ENCODE measurements at places on chromosomes 1 and 21.

DNA sequence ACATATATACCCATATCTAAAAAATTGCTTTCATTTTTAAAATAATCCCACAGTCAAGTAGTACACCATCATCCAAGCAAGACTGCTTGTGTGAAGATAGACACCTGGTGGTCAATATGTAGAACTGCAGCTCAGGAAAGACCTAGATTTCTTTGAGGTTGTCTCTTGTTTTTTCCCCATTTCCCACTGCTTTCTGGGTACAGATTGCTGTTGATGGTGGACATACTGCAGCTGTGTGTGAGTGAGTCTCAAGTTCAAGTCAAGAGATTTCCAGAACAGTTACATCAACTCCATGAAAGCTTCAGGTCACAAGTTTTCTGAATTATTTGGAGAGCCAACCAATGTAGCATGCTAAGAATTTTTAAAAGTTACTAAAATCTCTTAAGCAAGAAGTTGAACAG lies 306.4 kb downstream of the DUSP10 start:
- peak; percentile 33 for DNase-seq

DNA sequence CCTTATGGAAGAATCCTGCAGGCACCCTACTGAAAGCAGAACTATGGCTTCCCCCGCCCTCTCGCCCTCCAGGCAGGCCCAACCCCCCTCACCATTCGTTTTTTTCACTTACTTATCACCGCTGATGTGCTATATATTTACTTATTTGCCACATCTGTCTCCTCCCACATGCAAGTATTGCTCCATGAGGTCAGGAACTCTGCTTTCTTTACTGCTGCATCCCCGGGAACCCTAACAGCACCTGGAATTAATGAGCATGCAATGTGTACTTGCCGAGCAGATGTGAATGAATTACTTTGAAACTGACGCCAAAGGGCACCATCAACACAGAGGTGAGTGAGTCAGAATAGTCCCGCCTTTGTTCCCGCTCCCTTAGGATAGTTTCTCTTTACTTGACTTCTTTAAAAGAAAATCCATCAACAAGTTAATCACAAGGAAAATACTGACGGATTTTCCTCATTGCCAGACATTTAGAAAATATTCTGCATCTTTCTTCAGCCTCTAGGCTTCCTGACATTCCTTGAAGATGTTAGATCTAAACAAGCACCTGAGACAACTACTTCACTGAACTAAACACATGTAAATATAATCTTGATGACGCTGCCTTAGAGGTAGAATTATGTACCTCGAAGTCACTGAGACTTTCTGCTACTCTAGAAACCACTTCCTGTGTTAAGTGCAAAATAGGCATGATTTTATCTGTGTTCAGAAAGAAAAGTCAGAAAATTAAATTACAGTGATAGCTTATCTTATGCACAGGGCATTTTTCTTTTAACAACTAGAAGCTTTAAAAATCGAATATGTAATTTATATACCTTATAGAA lies 17.5 kb upstream of the RAB4A start:
- DNase-seq = no peak

DNA sequence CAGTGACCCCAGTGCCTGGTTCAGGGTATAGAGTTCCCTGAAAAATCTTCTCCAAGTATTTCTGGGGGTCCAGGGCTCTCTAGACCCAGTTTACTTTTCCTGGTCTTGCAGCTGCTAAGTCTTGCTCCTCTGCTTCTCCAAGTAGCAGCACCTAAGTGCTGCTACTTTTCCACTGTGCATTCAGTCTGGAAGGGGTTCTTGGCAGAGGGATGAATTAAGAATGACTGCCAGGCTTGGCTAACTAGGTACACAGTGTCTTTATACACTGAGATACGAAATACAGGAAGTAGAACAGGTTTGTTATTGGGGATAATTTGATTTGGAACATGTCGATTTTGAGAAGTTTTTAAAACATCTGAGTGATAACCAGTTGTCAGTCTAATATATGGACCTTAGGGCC lies 24.2 kb upstream of the ERICH3 start:
- DNase-seq = no peak

DNA sequence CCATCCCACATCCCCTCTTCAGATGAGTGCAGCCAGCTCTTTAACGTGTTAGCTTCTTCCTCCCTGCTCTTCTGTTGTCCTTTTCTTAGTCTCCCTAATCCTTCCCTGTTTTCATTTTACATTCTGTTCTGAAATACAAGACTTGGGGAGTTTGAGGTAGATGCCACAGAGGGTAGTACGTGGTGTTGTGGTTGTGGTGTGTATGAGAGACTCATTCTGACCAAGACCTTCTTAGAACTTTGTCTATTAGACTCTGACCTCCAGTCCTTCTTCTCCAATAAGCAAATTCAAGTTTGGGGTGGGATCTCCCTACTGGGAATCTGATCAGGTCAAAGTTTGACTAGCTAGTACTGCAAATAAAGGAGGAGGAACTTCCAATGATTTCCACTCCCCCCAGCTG lies 39.5 kb downstream of the CACNA1E start:
- no peak for DNase-seq

GRCh38 chr1:11355559-11356475 lies 82.8 kb downstream of the UBIAD1 start:
- no peak for DNase-seq

GRCh38 chr1:178533121-178533946 lies 20.4 kb downstream of the TEX35 start:
- DNase-seq = no peak

- no peak for DNase-seq
These were observed 55.9 kb downstream of the SLC35F3 start for GRCh38 chr1:233960386-233960785.

DNA sequence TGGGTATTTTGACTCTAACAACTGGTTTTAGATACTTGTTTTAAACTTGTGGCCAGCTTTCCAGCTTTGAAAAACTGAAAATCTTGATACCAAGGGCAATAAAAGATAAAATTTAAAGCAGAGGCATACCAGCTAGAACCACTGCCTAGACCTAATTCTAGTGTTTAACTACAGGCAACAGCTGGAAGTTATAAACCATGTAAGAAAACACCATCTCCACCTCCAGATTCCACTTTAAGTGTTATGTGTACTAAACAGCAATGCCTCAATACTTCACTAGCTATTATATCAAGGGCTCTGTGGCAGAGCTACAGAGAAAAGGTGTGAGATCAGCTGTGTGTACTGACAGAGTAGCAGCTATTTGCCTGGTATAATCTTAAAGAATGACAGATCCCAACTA lies 69.5 kb downstream of the LPAR3 start:
- no peak for DNase-seq

DNA sequence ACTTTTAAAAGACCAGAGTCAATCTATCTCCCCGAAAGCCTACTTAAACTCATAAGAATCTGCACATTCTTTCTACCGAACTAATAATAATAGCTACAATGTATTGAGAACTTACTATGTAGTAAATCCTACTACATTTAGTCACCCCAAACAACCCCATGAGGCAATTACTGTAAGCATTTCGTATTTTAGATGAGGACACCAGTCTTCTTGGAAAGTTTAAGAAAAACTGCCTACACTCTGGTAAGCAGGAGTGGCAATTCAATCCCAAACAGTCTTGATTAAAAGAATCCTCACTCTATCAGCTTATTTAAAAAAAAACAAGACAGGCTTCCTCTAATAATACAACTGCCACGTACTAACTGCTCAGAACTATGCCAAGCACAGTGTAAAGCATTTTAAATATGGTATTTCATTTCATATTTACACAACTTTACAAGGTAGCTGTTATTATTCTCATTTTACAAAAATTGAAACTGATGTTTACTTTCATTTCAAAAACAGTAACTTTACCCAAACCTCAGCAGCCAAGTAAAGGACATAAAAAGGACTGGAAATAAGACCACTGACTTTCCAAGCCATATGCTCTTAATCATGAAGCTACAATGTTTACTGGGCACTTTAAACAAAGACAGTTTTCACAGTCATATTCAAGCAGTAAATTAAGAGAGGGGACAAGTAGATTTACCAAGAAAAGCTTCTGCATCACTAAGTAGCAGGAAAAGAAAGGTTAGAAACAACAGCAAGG lies 13.9 kb downstream of the ARID4B start:
- no peak for DNase-seq

DNA sequence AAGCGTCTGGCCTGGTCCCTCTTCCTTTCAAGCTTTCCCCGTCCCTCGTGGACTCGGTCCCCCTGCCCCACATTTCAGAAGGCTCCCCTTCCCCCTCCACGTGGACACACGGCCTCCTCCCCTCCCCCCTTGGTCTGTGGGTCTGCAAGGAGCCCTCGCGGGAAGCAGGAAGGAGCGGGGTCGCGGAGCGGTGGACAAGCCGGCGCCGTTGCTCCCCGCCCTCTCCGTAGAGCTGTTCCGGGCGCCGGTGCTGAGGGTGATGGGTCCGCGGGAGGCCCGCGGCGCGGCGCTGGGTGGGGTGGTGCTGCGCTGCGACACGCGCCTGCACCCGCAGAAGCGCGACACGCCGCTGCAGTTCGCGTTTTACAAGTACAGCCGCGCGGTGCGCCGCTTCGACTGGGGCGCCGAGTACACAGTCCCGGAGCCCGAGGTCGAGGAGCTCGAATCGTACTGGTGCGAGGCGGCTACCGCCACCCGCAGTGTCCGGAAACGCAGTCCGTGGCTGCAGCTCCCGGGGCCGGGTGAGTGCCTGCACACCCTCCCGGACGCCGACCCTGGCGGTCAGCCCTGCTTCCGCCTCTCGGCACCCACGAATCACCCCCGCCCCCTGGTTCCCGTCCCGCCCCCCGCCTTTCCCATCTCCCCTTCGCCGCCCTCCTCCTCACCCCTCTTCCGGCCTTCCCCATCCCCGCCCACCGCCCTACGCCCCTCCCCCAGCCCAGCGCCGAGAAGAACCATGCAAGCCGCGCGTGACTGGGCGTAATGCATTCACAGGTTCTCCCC lies 5.3 kb downstream of the FCRLB start:
- DNase-seq = peak; percentile 68

DNA sequence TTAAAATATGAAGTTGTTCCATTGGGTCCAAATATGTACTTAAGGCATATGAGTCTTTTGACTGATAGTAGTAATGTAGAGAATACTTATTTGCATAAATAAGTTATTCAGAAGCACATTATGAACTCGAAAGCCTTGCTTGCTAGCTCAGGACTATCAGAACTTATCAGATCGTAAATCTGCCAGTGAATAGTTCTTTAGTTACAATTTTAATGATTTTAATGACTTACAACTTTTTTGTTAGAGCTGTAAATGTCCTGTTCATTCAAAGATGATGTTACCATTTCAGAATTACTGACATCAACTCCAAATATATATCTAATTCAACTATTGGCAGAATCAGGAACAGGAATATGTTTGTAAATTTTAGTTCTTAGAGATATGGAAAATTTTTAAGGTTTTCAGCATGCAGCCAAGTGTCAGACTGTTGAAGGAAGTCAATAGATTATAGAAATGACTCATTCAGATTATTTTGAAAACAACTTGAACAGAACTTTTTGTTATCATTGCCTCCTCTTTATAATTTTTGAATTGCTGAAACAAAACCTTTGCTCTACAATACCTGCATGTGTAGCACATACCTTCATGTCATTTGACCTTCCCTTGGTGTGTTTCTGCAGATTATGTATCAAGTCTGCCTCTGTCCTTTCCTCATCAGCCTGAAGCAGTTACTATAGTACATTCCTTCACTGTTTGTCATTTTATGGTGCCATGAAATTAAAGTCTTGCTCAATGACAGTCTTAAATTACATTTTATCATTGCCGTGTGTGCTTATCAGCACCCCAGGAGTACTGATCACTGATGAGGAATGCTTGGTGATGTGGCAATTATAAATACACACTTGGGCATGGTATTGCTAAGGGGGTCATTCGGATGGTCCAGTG lies 44.9 kb downstream of the LRRC8D start:
- peak; percentile 8 for DNase-seq

DNA sequence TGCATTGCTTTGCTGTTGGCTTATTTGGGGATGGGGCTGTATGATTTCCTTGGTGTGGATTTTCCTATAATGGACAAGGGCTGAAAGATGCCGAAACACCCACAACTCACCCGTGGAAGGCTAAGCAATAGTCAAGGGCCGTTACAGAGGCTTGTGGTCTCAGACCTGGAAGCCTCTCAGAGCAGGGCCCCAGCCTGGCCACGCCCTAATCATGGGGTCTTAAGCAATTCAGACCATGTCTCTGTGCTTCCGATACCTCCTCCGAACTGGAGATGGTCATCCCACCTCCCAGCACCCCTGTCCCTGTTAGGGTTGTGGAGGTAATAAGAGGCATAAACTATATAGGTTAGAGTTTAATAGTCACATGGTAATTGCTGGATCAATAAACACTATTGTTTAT lies 3.4 kb downstream of the ABCG1 start:
- no peak for DNase-seq

GRCh38 chr1:10599194-10599861 lies 124.6 kb downstream of the PEX14 start:
- peak; percentile 81 for DNase-seq

- DNase-seq = no peak
These were observed 61.6 kb upstream of the RUNX3 start for GRCh38 chr1:24991697-24992096.

- DNase-seq = no peak
These were observed 123.9 kb downstream of the LHX4 start for GRCh38 chr1:180353945-180354344.

- no peak for DNase-seq
These were observed 36.7 kb upstream of the APOBEC4 start for GRCh38 chr1:183689762-183690204.

DNA sequence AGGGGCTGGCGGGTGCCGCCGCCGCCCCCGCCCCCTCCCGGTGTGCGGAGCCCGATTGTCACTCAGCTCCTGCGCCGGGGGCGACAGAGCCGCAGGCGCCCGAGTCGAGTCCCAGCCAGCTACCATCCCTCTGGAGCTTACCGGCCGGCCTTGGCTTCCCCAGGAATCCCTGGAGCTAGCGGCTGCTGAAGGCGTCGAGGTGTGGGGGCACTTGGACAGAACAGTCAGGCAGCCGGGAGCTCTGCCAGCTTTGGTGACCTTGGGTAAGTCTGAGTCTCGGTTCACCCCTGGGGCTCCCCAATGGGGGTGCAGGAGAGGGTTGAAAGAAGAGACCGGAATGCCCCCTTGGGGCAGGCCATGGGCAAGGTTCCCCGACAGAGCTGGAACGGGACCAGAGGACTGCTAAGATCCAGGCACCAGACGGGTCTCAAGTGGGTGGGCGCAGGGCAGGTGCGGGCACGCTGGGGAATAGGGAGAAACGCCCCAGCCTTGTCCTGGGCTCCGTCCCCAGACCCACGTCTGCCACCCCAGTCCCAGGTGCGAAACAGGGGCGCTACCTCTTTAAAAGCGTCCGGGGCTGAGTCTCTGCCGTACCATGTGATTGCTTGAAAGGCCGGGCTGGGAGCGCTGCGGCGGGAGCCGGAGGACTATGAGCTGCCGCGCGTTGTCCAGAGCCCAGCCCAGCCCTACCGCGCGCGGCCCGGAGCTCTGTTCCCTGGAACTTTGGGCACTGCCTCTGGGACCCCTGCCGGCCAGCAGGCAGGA lies at the start of gene ADORA1:
Gene ADORA1 (plus strand): TSS at position 61 of the 765 bp plus-strand sequence. CDS start 1,116 bp downstream, outside the sequence.
- peak; percentile 60 for DNase-seq

- DNase-seq = no peak
These were observed 10.1 kb upstream of the GORAB start for GRCh38 chr1:170521818-170522217.

- DNase-seq = no peak
These were observed 94.7 kb downstream of the NTMT2 start for GRCh38 chr1:170240409-170240808.

GRCh38 chr1:10621906-10622305 lies 147.2 kb downstream of the PEX14 start:
- DNase-seq = no peak

- DNase-seq = no peak
These were observed 133.2 kb downstream of the ADSS2 start for GRCh38 chr1:244318512-244318911.

- DNase-seq = no peak
These were observed 138.9 kb downstream of the NR5A2 start for GRCh38 chr1:200166411-200166810.

- no peak for DNase-seq
These were observed 817 bp downstream of the KLHL17 start for GRCh38 chr1:961132-961669.
